ENCODE measurements at places on chromosomes 6 and 20.
A peak's percentile ranks its signal among the peaks of the same experiment; 100 is the strongest.

GRCh38 chr6:161151059-161151645 lies 122.7 kb downstream of the AGPAT4 start:
- DNase-seq, result no peak

GRCh38 chr20:48234951-48235350 lies 449.7 kb upstream of the SULF2 start:
- no peak for DNase-seq

GRCh38 chr20:23407781-23408464 lies 13.4 kb downstream of the NAPB start:
- peak; percentile 32 for DNase-seq

GRCh38 chr20:10466325-10466724 lies 31.2 kb downstream of the SLX4IP start:
- no peak for DNase-seq

GRCh38 chr20:11467436-11467835 lies 450.3 kb upstream of the BTBD3 start:
- no peak for DNase-seq

DNA sequence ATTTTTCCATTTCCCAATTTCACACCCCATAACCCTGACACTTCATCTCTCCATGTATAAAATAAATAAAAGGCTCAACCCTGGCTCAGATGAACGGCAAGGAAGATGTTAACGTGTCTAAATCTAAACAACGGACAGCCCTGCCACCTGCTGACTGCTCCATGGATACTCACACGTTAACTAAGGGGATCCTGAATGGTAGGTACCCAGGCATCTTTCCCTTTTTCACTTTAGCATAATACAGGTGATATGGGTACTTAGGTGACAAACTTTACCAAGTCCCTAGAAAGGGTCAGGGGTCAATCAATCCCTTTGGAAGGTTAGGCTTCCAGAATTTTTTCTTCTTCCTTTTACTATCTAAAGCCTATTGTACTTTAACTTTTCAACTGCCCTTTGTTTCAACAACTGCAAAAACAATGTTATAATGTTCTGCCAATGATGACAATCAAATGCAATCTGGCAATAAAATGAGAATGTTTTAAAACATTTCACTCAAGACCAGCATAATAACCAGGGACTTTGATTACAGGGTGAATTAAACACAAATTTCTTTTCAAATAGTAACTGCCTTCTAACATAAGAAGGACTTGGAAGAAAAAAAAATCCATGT lies 52.4 kb upstream of the IPCEF1 start:
- no peak for DNase-seq

DNA sequence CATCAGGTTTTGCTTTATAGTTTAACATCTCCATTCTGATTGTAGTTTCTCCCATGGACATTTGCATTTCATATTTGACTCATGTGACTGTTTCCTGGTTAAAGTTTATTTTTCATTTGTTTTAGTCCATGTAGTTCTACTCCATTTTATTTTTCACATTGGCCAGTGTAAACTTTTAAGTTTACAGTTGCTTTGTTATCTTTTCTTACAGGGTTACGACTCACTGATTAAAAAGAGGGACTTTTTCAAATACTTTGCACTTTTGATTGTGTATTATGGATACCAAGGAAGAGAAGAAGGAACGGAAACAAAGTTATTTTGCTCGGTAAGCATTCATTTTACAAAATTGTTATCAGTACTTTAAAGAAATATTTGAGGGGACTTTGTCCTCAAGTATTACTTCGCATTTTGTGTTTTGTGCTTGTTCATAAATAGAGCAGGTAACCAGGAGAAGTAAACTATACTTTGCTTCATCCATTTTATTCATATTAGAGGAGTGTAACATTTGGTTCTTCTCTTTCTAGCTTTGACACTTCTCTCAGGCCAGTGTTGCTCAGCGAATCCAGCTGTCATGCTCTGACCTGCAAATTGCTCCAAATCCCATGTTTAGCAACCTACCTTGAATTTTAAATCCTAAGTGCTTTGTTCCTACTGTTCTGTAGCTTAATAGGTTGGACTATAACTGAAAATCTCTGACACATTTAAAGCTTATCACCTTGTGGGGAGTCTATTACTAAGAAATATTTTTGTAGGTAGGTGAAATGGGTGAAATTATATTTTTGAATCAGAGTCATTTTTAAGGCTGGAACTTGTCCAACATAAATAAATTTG lies 24.5 kb downstream of the NCOA7 start:
- no peak for DNase-seq

DNA sequence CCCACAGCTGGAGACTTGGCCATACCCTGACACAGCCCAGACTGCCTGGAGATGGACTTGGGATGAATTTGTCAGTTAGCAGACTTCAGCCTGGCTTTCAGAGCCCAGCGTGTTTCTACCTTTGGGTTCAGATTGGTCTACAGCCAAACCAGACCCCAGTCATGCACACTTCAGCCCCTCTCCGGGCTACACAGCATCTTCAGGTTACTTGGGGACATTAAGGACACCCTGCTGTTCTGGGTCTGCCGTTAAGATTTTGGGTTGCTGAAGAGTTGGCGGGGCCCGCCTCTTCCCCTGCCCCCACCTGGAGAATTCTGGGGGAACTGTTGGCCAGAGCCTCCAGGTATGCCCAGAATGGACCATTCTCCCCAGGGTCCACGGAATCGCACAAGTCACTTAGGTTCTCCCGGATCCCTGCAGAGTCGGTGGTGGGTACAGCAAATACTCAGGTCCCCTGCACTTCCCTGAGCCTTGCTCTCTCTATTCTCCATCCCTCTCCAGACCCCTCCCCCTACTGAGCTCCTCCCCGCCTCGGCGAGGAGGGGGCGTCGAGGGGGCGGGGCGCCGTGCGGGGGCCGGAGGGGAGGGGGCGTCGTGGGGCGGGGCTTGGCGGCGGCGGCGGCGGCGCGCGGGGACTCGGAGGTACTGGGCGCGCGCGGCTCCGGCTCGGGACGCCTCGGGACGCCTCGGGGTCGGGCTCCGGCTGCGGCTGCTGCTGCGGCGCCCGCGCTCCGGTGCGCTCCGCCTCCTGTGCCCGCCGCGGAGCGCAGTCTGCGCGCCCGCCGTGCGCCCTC lies at the start of gene PTK7:
Gene PTK7, plus strand, starts transcription at position 645 of the 794 bp plus-strand sequence. CDS start 175 bp downstream, outside the sequence.
- DNase-seq, result peak; percentile 14

GRCh38 chr20:11083841-11084240 lies 410.0 kb upstream of the JAG1 start:
- no peak for DNase-seq

GRCh38 chr6:140064366-140064765 lies 689.9 kb upstream of the CITED2 start:
- no peak for DNase-seq

DNA sequence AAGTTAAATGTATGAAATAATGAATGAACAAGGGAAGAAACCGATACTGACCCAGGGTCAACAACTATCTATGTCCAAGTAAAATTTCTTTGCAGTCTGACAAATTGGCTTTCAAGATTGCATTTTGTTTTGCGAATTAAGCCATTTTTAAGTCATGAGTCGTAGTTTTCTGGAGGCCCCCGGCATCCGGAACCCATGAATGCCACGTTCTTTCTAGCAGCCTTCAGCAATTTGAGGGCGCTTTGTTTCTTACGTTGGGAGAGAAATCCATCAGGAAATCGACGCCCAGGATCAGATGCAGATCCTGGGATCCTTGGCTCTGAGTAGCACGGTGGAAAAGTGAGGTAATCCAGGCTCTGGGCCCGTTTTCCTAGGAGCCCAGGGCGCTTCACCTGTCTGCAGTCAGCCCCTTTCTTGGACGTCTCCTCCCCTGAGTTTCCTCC lies 309 bp upstream of the ABRACL start:
- DNase-seq, result no peak

DNA sequence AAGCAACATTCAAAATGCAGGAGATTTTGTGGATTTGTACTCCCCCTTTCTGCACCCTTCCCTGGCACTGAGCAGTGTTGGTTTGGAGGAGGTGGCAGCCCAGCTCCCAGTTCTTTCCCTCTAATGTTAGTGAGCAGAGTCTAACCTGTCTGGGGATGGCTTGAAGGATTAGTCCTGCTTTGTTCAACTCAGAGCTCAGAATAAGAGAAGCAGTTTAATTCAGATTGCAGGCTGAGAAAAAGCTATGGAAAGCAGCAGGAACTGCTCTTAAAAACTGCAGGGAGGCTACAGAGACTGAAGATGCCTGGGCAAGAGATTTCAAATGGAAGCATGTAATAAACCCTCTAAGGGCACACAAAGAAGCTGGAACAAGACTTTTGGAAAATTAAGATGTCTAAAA lies 223.4 kb upstream of the GGTLC1 start:
- DNase-seq, result no peak

- no peak for DNase-seq
Measured at GRCh38 chr6:36419310-36419709, 23.3 kb downstream of the PXT1 start.

GRCh38 chr20:2301164-2301622 lies 5.4 kb downstream of the TGM3 start:
- DNase-seq, result no peak

DNA sequence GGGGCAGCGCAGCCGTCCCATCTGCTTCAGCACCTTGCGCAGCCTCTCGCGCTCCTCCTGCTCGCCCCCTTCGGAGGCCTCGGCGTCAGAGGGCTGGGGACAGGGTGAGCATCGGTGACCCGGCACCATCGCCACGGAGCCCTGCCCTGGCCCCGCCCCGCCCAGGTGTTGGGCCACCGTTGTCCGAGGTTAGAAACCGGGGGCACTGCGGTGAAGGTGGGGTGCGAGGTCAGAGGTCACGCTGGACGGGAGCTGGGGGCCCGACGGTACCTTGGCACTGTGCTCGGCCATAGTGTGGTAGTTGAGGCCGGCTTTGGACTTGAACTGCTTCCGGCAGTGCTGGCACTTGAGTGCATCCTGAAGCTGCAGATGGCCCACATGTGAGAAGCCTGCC lies 6.4 kb downstream of the ZNF512B start:
- no peak for DNase-seq

DNA sequence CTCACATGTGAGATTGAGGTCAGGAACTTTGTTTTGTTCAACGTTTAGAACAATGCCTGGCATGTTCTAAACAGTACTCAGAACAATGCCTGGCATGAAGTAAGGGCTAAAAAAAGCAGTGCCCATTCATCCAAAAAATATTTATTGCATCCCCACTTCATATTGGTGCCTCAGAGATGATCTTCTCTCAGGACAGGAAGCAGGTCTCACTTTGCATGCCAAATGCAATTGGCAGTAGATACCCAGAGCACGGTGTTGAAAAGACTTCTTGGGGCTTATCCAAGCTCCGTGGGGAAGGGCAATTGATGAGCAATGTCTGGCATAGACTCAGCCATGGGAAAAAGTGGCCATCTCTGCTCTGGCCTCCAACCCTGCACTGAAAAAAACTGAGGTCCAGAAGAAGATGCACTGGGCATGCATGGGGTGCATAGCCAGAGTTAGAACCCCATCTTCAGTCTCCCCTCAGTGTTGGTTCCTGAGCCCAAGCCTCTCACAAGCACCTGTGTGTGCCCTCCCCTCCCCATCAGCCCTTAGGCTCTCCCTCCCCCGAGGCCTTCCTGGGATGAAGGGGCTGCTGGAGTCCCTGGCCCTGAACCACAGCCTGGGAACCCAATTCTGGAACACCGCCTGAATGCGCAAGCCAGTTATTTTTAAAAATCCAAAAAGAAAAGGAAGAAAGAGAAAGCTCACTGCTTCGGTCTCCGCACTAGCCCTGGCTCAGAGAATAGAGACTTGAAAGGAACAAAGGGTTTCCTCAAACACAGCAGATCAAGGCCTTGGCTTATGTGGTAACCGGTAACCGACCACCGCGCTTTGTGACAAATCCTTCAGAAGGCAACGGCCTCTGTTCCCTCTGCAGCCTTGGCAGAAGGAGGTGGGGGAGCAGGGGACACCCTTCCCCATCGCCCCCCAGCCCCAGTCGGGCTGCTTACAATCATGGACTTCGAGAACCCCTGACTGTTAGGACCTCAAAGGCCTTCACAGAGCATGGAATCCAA lies 78.5 kb upstream of the SIRPA start:
- no peak for DNase-seq

DNA sequence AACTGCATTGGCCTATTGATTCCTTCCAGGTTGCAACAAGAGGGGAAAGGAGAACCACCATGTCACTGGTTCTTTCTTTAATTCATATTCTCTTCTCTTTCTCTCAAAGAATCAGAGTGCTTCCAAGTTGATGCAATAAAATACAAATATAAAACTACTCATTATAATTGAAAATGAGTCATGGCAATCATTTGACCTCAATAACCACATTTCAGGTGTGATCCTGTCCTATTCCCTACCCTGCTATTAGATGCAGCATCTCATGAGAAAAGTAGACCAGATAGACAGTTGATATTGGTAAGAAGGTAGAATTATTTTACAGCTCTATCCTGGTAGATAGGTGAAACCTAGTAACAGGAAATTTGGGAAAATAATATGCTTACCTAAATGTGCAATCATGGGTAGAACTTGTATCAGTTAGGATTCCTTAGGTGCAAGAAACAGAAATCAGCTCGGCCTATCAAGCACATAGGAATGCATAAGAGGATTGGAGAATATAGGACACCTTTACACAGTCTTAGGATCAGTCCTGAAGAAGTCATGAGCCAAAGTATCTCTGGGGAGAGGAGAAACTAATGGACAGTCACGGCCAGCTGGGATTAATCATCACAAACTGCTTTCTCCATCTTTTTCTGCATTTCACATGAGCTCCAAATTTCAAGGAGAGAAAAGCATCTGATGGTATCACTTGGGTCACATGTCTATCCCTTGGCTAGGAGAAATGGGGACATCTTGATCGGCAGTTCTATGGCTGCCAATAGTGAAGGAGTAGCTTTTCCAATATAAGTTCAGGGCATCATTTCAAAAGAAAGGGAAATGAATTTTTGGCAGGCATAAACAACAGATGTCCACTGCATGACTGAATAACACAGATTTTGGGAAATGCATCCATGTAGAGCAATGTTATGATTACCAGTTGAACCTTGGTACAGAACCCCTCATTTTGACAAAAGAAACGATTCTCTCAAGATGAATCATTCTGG lies 19.3 kb upstream of the RNF146 start:
- DNase-seq, result no peak

GRCh38 chr6:17207281-17207680 lies 73.9 kb upstream of the RBM24 start:
- no peak for DNase-seq

- DNase-seq, result no peak
Measured at GRCh38 chr6:129744201-129744879, 34.4 kb upstream of the ARHGAP18 start.

DNA sequence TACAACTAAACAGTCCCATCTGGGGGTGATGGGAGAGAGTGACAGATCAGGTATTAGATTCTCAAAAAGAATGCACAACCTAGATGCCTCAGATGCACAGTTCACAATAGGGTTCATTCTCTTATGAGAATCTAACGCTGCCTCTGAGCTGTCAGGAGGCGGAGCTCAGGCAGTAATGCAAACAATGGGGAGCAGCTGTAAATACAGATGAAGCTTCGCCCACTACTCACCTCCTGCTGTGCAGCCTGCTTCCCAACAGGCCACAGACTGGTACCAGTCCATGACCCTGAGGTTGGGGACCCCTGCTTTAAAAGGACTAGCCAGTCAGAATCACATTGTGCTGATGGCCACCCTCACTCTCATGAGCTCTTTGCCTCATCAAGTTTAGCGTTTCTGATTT lies 247.0 kb upstream of the KCNQ5 start:
- DNase-seq, result no peak

DNA sequence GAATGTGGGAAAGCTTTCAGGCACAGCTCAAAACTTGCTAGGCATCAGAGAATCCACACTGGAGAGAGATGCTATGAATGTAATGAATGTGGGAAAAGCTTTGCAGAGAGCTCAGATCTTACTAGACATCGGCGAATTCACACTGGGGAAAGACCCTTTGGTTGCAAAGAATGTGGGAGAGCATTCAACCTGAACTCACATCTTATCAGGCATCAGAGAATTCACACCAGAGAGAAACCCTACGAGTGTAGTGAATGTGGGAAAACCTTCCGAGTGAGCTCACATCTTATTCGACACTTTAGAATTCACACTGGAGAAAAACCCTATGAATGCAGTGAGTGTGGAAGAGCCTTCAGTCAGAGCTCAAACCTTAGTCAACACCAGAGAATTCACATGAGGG lies 8.7 kb downstream of the ZNF165 start:
- no peak for DNase-seq
